ENCODE measurements at places on chromosomes 4 and X.

- DNase-seq, result no peak
Observed at GRCh38 chr4:143721317-143721716, 20.8 kb upstream of the FREM3 start.

- DNase-seq, result no peak
Observed at GRCh38 chr4:14247767-14248166, 620.2 kb upstream of the BOD1L1 start.

DNA sequence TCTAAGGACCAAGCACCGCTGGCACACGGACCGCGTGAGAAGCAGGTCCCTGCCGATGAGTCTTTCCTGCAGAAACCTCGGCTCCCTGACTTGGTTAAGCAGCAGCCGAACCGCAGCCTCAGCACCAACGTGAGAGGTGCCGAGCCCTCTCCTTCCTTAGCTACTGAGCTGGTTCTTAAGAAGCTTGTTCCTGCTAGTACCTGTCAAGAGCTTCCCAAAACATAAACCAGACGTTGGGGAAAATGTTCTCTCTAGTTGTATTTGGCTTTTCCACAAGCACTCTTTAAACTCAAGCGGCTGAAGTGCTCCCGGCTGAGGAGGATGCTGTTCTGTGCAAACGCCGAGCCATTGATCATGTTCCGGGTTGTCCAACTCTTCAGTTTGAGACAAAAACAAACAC, 29.3 kb upstream of the TLR3 start:
- DNase-seq, result no peak

DNA sequence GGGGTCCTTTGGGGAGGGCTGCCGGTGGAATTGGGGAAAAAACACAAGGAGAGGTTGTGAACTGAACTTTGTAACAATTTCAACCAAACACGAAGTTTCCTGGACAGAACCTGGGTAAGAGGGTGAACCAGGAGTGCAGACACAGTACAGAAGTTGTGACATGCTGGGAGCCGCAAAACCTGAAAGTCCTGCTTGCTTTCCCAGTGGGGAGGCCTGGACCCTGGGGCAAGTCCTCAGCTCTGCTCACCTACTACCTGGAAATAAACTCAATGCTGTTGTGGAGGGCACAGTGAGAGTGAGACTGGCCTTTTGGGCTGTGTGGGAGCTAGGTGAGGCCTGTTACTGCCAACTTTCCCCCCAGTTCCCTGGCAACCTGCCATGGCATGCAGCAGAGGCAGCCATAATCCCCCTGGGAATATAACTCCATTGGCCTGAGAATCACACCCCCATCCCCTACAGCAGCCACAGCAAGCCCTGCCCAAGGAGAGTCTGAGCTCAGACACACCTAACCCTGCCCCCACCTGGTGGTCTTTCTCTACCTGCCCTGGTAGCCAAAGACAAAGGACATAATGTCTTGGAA, 162.8 kb downstream of the THOC2 start:
- no peak for DNase-seq

DNA sequence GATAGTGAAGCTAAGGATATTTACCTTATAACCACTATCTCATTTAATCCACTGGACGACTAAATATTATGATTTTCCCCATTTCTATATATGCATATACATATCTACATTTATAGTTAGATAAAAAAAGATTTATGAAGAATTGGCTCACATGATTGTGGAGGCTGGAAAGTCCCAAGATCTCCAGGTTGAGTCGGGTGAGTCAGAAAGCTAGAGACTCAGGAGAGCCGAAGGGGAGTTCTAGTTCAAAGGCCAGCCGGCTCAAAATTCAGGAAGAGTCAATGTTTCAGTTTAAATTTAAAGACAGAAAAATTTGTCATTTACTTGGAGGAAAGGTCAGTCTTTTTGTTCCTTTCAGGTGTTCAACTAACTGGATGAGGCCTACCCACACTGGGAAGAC, 158.2 kb upstream of the CPEB2 start:
- no peak for DNase-seq

- DNase-seq, result no peak
Observed at GRCh38 chr4:142846108-142846728, at the start of gene INPP4B. INPP4B (minus strand) TSS chr4:142846301.

Measured in NAMALWA (cell line).